ENCODE measurements at places on chromosomes 2 and 18. TPM values are rescaled to one million over a fixed set of nuclear protein-coding genes. Genes with fewer than 3 reads are reported as not detected.

LIMS2 gene
- 23.1 TPM for total RNA-seq

FABP1 gene
- not detected for total RNA-seq

MROH2A gene
- total RNA-seq, result not detected

AGXT gene
- not detected for total RNA-seq

CPO gene
- not detected for total RNA-seq

SERPINB4 gene
- not detected for total RNA-seq

RUFY4 gene
- 1.3 TPM for total RNA-seq

TMEM178A gene
- total RNA-seq, result not detected

LHCGR gene
- not detected for total RNA-seq

KCNK3 gene
- not detected for total RNA-seq

NEDD4L gene
- total RNA-seq, result 4.9 TPM

RAD51AP2 gene
- not detected for total RNA-seq

DSG2 gene
- 1.3 TPM for total RNA-seq

GPR35 gene
- total RNA-seq, result 14.9 TPM

ZNF516 gene
- total RNA-seq, result 1.1 TPM

SKA1 gene
- total RNA-seq, result 35.9 TPM

ARID5A gene
- total RNA-seq, result 53.6 TPM

HNMT gene
- total RNA-seq, result not detected

AKAIN1 gene
- total RNA-seq, result not detected

CXCR1 gene
- total RNA-seq, result 1.6 TPM

FBXO15 gene
- total RNA-seq, result 0.41 TPM

All from T-helper 2 cell treated with Interferon-gamma antibody and Interleukin-4, amounts not matched to agents 100 ng/mL and 5 ng/mL, for 36 hours (primary cell).